CD8-positive, alpha-beta memory T cell (primary cell): ENCODE measurements at places on chromosomes 4 and X.

GRCh38 chr4:83013902-83014301 lies 3.3 kb upstream of the LIN54 start:
- DNase-seq = no peak

GRCh38 chr4:158835226-158836001 lies 66.6 kb downstream of the FNIP2 start:
- no peak for DNase-seq

GRCh38 chrX:152635941-152636340 lies 1.8 kb upstream of the GABRQ start:
- DNase-seq = no peak

- DNase-seq = no peak
These were observed 1.2 kb downstream of the CTSO start for GRCh38 chr4:155952501-155952901.

- DNase-seq = no peak
These were observed 1.2 kb downstream of the HHIP start for GRCh38 chr4:144647095-144647561.
